ENCODE measurements at places on chromosomes 2 and 18.

- DNase-seq: no peak
Observed at GRCh38 chr18:77571743-77572142, 322.1 kb downstream of the GALR1 start.

GRCh38 chr2:82340578-82341053, 2036.1 kb upstream of the LRRTM1 start:
- no peak for DNase-seq

DNA sequence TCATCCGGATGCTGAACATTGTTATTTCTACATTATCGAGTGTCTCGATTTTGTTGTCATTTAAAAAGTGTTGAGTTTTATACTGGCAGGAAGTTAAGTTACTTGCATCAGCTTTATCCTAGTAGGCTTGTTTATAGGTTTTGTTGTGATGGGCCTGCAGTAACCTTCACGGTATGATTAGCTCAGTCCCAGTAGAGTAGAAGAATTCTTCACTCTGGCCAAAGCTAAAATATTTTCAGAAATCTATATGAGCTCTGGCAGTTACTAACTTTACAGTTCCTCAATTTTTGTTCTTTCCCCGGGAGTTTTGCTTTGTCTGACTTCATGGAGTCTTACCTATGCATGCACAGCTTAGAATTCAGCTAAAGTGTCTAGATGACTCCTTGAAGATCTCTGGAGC, 294.9 kb downstream of the NAPG start:
- DNase-seq: no peak

- DNase-seq: no peak
Observed at GRCh38 chr18:52813635-52814416, 473.8 kb downstream of the DCC start.

- no peak for DNase-seq
Observed at GRCh38 chr2:168529054-168529833, 73.2 kb downstream of the CERS6 start.

DNA sequence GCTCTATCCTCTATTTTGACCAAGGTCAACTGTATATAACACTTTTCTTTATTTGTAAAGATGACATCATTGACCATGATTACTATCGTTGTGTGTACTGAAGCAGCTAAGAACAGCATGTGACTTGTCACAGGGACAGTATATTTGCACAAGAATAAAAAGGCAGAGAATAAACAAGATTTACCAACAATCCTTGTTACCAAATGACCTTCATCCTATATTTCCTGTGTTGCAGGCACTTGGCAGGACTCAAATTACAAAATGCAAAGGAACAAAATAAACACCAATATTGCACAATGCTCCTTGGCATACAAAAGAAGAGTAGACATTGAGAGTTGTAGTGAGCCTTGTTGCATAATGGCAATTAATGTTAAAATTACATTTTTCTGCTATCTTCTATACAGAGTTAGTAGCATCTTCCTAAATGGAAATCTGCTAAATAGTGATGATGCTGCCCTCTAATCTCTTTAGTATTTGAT, 61.8 kb downstream of the RFTN2 start:
- no peak for DNase-seq

DNA sequence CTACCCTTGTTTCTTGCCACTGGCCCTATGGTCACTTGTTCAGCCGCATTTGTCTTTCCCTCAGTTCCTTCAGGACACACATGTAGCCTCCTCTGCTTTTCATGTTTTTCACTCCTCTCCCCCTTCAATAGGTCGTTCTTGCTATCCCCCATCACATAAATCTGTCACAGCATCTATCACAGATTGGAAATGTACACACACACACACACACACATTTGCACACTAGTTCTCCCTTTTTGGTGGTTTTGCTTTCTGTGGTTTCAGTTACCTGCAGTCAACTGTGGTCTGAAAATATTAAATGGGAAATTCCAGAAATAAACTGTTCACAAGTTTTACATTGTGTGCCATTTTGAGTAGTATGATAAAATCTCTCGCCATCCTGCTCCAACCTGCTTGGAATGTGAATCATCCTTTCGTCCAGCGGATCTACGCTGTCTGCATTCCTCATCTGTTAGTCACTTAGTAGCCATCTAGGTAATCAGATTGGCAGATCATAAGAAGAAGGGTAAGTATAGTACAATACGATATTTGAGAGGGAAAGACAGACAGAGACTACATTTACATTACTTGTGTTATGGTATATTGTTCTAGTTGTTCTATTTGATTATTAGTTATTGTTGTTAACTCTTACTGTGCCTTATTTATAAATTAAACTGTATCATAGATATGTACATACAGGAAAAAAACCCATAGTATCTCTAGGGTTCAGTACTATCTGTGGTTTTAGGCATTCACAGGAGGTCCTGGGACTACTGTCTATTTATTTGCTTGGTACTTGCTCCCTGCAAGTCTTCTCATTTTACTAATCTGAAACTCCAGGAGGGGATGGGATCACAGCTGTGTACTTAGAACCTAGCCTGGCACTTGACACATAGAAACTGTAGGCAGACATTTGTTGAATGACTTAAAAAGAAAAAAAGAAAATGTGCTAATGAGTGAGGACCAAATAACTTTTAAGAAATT, 86.1 kb upstream of the PNPT1 start:
- DNase-seq: no peak

GRCh38 chr2:149686136-149687051, 98.8 kb upstream of the MMADHC start:
- no peak for DNase-seq

GRCh38 chr2:197198890-197199289, 111.7 kb downstream of the ANKRD44 start:
- peak; percentile 69 for DNase-seq

DNA sequence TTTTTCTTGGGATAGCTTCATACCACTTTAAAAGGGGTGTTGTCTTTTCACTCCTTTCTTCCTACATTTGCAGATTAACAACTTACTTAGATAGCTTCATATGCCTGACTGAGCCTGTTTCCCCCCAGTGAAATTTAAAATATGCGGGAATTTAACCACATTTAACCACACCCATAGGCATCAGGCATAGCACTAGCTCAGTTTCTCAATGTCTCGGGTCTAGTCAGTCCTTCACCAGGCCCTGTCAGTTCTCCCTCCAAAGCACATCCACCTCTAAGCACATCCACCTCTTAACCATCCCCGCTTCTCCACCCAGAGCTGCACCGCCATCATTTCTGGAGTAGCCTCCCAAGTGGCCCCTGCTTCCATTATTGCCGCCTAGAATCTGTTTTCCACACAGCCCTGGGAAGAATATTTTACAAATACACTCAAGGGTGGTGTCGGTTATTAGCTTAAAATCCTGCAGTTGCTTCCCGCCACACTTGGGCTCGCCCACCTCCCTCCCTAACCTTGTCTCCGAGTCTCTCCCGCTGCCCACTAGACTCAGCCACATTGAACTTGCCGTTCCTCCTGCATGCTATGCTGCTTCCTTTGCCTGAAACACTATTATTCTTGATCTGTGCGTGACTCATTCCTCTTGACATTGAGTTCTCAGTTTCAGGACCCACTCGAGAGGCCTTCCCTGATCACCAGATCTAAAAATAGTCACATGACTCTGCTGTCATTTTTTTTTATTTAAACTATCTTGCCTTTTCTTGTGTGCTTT, 68.3 kb downstream of the SPTBN1 start:
- peak; percentile 11 for DNase-seq

GRCh38 chr2:176583607-176584006, 314.4 kb downstream of the MTX2 start:
- no peak for DNase-seq

DNA sequence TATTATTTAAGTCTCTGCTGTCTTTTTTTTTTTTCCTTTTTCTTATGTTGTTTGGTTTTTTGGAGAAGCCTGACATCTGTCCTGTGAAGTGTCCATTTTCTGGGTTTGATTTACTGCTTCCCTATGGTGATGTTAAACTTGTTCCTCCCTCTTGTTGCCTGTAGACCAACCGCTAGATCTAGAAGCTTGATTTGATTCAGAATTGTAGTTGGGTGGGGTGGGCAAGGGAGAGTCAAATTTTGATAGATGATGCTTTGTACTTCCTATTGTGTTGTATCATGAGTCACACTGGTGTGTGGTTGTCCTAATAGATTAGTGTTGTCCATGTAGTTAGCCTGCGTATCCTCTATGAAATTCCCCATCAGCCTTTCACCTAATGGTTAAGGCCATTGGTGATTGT, 35.4 kb downstream of the CAB39 start:
- DNase-seq: no peak

DNA sequence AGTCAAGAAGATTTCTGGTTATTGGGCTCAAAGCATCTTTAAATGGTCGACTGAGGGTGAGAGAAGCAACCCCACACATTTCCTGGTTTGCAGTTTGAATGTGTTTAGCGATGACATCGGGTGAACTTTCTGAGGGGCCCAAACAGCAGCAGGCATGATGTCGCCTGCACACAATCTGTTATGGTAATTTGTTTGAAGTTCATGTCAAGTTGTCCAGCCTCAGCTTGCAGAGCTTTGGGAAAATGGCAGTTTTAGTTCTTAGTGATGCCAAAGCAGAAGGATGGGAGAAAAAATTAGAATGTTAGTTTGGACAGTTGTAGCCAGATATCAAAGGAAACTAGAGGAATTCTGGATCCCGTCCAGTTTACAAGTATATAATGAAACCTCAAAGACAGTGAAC, 284.6 kb downstream of the MBD5 start:
- DNase-seq: no peak

DNA sequence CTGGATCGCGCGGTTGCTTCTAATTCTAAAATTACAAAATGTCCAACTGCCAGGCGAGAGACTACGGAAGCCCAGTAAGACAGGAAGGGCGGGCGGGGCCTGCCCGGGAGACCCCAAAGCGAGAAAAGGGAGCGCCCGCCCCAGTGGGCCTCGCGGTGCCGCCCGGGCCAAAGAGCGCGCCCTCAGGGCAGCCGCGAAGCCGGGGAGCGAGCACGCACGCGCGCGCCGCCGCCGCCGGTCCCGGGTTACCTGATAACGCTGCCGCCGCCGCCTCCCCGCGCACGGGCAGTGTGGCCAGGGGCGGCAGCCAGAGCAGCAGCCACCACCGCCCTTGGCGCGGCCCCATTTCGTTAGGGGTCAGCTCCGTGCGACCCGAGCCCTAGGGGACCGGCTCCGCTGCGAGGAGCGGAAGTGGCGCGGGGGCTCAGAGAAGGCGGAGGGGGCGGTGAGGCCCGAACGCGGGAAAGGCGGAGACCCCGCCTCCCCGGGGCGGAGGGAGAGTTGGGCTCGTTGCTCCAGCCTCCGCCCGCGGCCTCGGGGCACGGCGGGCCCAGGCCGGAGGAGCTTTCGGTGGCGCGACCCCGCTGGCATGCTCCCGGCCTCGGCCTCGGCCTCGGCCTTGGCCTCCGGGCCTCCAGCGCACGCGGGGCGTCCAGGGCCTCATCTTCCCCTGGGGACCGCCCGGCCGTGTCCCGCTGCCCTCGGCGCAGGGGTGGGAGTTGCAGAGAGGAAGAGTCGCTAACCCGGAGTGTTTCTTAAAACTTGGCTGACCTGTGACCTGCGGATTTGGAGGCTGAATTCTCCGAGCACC, at the start of gene NEMP2:
Gene NEMP2 (minus strand): TSS at position 413 of the 811 bp plus-strand sequence. CDS start 67 bp downstream, at position 346.
- DNase-seq: peak; percentile 78

- no peak for DNase-seq
Observed at GRCh38 chr2:161946489-161947107, 127.4 kb downstream of the DPP4 start.

- DNase-seq: no peak
Observed at GRCh38 chr2:71223767-71224333, 3.1 kb downstream of the PAIP2B start.

GRCh38 chr2:15614545-15615300, 23.1 kb downstream of the DDX1 start:
- no peak for DNase-seq

GRCh38 chr18:63758615-63759240, 16.5 kb upstream of the SERPINB7 start:
- DNase-seq: no peak

- no peak for DNase-seq
Observed at GRCh38 chr2:207390302-207391095, 139.3 kb upstream of the CREB1 start.

DNA sequence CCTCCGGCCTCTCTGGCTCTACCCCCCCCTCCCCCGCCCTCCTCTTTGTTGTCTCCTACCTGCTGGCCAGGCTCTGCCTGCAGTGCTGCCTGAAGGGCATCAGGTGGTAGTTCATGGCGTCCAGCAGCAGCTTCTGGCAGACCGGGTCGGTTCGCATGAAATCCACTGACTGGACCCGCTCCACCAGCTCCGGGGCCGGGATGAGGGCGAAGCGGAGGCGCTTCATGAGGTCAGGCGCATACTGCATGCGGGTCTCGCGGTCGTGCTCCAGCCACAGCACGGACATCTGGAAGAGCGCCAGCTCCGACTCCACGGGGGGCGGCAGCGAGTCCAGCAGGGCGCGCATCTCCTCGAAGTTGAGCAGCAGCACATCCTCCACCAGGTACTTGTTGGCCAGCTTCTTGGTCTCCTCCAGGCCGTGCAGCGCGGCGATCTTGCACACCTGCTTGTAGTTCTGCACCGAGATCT, 3.2 kb downstream of the KLHL14 start:
- no peak for DNase-seq

DNA sequence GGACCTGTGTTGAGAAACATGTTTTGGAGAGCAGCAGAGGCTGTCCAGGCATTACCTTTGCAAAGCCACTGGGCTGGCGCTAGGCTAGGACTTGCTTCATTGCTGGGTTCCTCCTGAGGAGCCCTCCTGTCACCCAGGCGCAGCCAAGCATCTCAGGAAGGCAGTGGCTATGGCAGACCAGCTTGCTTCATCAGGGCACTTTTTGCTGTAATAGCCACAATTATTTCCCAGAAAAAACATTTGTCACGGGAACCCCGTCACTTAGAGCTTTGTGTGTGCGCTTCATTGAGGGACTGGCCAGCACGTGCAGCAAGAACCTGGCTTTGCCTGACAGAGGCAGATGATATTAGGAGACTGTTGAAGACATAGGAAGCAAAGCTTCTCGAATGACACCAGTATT, 36.4 kb downstream of the SLC20A1 start:
- no peak for DNase-seq

DNA sequence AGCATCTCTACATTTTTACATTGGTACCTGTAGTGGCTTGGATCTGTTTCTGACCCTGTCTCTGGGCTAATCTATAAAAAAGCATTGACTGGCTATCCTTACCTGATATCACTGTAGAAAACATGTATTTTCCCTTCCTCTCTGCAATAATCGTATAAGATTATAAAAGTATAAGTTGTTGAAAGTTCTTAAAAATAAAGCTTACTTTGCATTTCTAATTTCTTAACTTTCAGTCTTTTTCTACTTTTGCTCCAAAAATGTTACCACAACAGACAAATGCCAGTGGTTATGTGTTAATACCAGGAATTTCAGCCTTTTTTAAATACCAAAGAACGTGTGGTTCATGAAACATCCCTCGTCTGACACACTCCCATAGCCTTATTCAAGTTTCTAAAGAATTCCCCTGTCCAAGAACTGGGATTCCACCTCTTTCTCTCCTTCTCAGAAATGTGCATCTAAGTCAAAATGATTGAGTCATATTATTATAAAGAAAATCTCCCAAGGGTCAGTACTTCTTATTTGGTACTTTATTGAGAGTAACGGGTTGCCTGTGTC, 28.5 kb upstream of the ACKR3 start:
- no peak for DNase-seq

- no peak for DNase-seq
Observed at GRCh38 chr2:53711271-53711780, 56.3 kb upstream of the CHAC2 start.

- no peak for DNase-seq
Observed at GRCh38 chr2:111938392-111938791, 40.0 kb downstream of the MERTK start.
